ENCODE measurements at places on chromosomes 2 and 18.

- DNase-seq, result no peak
These were observed 480.8 kb downstream of the PLCL1 start for GRCh38 chr2:198285216-198285615.

GRCh38 chr2:126849991-126850535 is 48.6 kb upstream of the TEX51 start:
- DNase-seq, result no peak

- DNase-seq, result no peak
These were observed 83.4 kb downstream of the AAK1 start for GRCh38 chr2:69560147-69560482.

DNA sequence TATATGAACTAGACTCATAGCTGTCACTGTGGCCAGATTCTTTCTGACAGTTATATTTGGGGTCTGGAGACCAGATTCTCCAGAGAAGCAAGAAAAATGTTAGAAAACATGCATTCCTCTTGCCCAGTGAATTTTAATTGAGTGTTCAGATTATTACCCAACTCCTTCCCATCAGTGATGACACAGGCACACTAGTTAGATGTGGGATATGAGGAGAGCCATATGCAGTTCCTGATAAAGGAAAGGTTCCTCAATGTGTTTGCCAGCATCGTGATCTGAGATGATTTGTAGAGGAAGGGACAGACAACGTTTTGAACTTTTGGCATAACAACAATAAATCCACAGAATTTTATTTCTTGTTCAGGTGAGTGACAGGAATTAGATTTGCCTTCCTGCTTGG is 308.6 kb downstream of the PIEZO2 start:
- DNase-seq, result no peak

DNA sequence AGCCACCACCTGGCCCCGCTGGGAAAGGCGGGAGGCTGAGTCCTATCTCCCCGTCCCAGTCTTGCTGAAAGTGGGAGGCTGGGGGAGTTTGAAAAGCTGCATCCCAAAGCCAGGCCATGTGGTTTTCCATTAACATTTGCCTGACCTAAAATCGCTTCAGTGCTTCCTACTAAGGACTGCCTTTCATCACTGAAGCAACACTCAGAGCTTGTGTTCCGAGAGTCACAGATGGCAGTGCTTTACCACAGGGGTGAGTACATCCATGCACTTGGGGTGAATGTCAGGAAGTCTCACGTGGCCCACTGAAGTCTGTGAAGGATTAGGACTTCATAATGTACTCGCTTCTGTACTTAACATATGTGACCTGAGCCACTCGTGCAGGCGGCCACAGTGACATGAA is 43.3 kb downstream of the PXDN start:
- DNase-seq, result no peak

Data from SHP77 treated with DMSO at 0.1 percent for 48 hours (cell line).